Mammary epithelial cell (primary cell): ENCODE measurements at places on chromosomes 4 and X.

DNA sequence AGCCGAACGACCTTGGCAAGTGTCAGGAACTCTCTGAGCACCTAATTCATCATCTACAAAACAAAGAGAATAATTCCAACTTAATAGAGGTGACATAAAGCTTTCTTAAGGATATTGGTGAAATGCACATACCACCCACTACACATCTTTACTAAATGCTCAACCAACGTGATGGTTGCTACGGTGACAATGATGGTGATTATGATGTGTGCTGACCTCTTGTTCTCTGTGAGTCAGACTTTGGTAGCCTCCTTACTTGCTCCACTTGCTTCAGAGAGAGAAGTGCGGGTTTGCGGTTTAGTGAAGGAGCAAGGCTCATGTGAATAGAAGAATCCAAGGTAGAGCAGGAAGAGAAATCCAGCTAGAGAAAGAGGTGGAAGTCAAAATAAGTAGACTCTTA, 52.8 kb upstream of the CLNK start:
- DNase-seq, result peak; percentile 30

DNA sequence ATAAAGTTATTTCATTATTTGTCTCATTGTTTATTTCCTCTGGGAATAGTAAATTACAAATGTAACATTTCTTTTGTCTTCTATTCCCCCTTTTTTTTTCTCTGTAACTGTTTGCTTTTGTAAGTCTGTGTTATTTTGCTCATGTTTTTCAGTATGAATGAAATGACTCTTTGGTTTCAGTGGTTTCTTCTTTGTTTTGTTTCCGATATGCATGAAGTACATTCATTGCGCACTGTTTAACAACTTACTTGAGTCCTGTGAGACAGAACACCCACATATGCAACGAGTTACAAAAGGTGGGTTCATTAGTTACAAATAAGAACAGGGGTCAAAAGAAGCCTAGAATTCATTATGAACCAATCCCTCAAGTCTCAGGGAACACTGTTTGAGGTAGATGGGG, 175.0 kb upstream of the UGT8 start:
- no peak for DNase-seq

GRCh38 chr4:41256131-41256739, 493 bp upstream of the UCHL1 start:
- DNase-seq, result no peak

GRCh38 chr4:112206431-112206830, 25.2 kb upstream of the AP1AR start:
- DNase-seq, result no peak

DNA sequence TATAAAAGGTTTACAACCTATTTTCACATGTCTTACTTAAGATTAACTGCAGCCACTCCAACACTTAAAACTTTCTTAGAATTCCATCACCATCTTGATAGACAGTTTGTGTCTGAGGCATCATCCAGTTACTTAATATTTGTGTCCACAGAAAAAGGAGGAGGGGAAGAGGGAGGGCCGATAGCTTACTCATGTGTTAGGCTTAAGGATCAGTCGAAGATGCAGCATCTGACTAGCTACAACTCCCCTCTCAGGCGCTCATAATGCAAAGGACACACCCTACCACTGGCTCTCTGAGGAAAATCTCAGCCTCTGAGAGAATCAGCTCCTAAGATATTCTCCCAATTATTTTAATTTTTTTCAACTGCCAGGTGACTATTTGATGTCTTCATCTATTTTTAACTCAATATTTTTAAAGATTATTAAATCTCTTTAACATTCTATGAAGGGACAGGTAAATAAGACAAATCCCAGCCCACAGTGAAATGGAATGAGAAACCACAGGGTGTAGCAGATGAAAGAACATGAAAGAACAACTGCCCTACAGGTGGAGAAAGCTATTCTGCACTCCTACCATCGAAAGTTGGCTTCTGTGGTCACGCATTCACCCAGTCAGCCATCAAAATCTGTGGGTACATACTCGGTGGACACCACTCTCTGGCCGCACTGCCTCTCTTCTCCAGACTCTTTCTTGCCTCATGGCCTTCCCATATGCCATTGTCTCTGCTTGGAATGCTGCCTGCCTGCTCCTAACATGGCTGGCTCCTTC, 48.0 kb downstream of the ARAP2 start:
- no peak for DNase-seq

GRCh38 chr4:18689308-18690115, 668.0 kb upstream of the LCORL start:
- peak; percentile 28 for DNase-seq

- no peak for DNase-seq
Measured at GRCh38 chrX:133864236-133864635, 121.2 kb downstream of the GPC3 start.

GRCh38 chr4:164467493-164467892, 286.4 kb upstream of the SMIM31 start:
- DNase-seq, result peak; percentile 56

DNA sequence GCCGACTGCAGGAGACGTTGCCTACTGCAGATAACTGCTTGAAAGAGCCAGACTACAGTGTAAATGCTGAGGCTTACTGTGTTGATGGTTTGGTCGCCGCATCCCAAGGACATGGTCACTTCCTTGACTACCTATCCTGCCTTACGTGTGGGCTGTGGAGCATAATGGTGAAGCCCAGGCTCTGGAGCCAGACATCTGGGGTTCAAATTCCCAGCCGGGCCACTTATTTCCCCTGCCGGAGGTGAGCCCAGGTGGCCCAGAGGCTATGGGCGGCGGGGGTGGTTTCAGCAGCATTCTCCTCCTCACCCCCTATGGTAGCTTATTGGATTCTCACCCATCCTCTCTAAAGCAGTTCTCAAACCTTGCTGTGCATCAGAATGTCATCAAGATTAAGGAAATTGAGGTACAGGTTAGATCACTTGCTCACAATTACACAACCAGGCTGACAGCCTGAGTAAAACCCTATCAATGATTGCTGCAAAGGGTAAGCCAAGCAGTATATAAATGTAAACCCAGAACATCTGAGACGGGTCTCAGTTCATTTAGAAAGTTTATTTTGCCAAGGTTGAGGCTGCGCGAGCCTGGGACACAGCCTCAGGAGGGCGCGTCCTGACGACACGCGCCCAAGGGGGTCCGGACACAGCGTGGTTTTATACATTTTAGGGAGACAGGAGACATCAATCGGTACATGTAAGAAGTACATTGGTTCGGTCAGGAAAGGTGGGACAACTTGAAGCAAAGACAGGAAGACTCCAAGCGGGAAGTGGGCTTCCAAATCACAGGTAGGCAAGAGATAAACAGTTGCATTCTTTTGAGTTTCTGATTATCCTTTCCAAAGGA, 48.5 kb downstream of the EVC start:
- DNase-seq, result no peak

- DNase-seq, result no peak
Measured at GRCh38 chr4:121794505-121795188, 6.5 kb upstream of the EXOSC9 start.

DNA sequence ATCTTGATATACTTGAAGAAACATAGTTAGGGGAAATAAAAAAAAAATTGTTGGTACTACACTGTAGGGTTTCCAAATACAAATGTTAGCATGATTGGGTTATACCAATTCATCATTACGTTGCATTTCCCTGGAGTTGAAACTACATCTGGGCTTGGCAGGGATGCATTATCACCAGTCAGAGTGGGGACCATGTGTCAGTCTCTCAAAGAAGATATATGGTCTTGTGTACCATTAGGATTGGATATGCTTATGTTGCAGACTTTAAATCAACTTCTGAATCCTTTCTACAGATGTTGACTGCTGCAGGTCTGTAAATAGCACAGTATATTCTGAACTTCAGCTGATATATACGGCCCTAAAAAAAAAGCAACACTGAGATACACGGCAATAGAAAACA, 188.5 kb downstream of the SLIT2 start:
- DNase-seq, result no peak

- DNase-seq, result no peak
Measured at GRCh38 chr4:66769441-66769840, 775.9 kb downstream of the CENPC start.

DNA sequence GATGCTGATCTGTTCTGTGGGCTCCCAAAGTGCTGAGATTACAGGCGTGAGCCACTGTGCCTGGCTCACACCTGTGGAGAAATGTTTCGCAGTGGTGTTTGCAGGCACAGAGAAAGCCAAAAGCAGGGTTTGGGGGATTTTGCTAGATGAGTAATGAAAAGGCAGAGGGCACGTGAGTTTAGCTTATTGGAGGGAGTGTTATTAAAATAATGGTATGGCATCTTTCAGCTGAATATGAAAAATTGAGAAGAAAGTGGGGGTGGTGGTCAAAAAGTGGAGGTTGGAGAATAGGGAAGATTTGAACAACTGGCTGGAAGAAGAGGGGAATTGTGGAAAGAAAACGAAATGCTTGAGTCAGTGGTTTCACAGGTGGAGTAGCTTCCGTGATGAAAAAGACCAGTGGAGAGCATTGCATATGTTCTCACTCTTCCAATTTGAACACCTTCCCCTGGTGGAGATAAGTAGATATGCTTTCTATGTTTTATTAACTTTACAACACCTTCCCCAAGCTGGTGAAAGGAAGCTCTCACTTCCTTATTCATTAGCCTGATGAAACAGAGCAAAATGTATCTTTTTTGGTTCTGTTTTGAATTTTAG, 1.1 kb upstream of the CHST7 start:
- DNase-seq, result no peak

DNA sequence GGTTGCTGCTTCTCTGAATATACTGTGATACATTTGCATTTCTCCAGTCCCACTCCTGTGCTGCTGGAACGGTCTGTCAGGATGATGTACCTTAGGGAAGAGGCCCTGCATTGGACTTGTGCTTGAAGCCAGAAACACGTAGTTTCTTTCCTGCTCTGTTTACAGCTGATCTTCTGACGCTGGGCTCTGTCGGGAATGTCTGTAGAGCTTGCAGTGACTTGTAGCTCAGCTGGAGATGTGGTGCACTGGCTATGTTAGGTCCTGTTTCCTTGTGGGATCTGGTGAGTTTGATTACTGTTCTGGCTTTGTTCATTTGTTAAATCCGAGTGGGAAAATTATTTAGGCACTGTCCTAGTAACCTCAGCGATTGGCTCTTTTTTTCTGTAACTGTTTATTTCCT, 137.2 kb upstream of the WDR1 start:
- DNase-seq, result peak; percentile 62

DNA sequence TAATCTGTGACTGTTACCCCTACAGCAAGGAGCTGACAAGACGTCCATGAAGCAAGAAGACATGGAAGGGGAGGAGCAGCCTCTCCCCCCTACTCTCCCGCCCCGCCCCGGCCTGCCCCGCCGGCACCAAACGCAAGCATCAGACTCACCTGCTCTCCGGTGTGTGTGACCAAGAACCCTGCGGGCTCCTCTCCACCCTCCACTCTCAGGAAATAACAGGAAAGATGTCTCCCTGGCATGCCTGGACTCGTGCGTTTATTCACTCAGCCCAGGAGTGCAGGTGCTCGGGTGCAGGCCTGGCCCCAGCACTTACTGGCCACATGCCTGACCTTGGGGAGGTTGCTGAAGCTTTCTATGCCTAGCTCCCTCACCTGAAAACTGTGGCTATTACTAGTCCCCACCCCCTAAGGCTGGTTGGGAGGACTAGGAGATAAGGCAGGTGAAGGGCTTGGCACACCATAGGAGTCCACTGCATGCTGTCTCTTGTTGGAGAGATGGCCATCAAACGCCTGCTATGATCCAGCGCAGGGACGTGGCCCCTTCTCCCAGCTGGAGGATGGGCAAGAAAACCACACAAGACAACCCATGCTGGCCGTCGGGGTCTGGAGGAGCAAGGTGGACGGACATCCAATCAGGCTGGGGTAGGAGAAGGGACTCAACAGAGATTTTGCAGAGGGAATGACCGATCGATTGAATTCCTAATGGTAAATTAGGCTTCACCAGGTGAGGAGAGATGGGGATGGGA, 34.9 kb upstream of the CLDN24 start:
- DNase-seq, result peak; percentile 98

DNA sequence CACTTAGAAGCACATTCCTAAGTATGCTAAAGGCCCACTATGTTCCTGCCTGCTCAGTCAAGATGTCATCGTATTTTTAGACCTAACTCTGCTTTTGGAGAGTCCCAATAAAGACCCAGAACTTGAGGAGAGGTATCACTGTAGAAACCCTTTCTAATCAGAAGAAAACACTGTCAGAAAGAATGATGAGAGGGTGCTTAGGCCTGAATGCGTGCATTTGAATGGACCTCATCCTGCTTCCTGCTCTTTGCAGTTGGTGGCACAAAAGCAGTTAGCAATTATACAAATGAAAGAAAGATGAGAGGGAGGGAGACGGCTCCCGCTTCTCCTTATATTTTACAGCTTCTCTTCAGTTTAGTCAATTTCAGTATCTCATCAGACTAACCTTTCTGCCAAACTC, 987.2 kb downstream of the CCSER1 start:
- DNase-seq, result no peak

GRCh38 chr4:110245577-110245976, 47.2 kb upstream of the ELOVL6 start:
- DNase-seq, result peak; percentile 20

- no peak for DNase-seq
Measured at GRCh38 chrX:13522811-13523210, 46.6 kb upstream of the EGFL6 start.

- no peak for DNase-seq
Measured at GRCh38 chrX:19740744-19741143, 146.7 kb downstream of the SH3KBP1 start.

DNA sequence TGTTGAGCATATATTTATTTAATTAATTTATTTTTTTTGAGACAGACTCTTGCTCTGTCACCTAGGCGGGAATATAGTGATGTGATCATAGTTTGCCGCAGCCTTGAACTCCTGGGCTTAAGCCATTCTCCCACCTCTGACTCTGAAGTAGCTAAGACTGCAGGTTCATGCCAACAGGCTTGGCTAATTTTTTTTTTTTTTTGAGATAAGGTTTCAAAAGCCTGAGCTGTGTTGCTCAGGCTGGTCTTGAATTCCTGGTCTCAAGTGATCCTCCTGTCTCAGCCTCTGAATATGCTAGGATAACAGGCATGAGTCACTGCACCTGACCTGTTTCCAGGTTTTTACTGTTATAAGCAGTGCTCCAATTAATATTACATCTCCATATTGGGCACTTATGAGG, 4.8 kb downstream of the ADD1 start:
- peak; percentile 16 for DNase-seq

DNA sequence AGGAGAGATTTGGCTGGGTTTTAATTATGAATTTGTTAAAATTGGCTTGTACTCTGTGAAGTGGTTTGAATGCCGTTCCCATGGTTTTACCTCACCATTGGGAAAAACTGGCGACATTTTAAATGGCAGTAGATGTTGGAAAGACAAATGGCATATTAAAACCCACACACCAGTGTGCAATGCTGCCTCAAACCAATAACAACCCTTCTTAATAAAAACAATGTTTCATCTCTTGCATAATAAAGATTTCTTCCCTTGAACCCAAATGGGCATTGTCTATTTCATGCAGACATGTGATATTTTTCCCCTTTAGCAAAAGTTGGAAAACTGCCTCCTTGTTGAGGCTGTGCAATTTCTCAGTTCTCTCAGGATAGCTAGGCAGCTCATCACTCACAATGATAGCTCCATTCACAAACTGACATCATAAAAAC, 33.7 kb downstream of the GABRB1 start:
- DNase-seq, result no peak
